ENCODE measurements at places on chromosomes 16 and 17.

GRCh38 chr17:79814127-79814973 is 17.5 kb upstream of the CBX8 start:
- DNase-seq, result no peak

- DNase-seq, result no peak
Measured at GRCh38 chr16:15993128-15993527, 43.7 kb downstream of the ABCC1 start.

DNA sequence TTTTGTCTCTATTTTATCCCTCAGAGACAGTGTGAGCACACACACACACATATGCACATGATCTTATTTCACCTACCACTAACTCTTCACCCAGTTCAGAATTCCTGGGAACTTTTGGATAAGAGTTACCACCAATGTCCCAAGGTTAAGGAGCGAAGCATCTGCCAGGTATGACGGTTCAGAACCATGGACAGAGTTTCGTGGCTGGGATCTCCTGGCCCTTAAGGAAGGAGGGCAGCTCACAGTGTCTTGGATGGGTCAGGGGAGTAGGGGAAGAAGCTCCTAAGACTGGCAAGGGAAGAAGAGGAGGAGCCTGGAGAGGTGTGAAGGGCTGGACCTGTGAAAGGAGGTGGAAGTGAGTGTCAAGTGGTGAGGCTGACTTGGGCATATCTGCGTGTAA is 23.0 kb upstream of the TMEM132E start:
- DNase-seq, result peak; percentile 16

DNA sequence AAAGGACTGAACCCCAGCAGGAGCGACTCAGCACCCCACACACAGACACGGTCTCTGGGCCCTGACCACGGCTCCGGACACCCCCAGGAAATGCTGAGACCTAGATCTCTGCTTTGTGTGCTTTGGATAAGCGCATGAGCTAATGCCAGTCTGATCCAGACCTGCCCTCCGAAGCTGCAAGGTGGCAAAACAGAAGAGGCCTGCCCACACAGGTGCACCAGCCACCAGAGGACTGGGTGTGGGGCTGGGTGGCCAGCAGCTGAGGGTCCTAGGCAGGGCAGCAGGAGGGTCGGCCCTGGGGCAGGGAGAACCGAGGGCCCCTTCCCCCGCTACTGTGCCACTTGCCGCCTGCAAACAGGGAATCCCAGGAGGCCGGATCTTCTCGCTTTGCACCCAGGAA is 30.7 kb upstream of the EIF1 start:
- DNase-seq, result peak; percentile 68

GRCh38 chr16:5932906-5933305 is 835.3 kb upstream of the EEF2KMT start:
- DNase-seq, result no peak

- no peak for DNase-seq
Measured at GRCh38 chr16:29910819-29911675, 10.8 kb downstream of the ASPHD1 start.
